Effector memory CD8-positive, alpha-beta T cell (primary cell): ENCODE measurements at places on chromosomes 5 and 9.

- DNase-seq, result no peak
These were observed 137.2 kb downstream of the ARRDC3 start for GRCh38 chr5:91245871-91246270.

- DNase-seq, result no peak
These were observed 381.0 kb downstream of the ENC1 start for GRCh38 chr5:74259572-74259971.

DNA sequence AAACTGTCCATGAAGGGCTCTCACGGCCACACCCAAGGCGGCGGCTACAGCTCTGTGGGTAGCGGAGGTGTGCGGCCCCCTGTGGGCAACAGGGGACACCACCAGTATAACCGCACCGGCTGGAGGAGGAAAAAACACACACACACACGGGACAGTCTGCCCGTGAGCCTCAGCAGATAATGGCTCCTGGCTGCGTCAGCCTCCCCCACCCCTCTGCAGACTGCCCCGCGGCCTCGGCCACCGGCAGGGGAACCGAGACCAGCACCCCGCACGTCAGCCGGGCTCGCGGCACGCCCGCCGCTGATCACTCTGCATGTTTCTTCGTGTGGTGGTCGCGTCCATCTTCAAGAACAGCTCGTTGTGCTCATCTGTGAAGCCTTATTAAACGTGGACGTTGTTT, 41.5 kb downstream of the TENT4A start:
- no peak for DNase-seq

DNA sequence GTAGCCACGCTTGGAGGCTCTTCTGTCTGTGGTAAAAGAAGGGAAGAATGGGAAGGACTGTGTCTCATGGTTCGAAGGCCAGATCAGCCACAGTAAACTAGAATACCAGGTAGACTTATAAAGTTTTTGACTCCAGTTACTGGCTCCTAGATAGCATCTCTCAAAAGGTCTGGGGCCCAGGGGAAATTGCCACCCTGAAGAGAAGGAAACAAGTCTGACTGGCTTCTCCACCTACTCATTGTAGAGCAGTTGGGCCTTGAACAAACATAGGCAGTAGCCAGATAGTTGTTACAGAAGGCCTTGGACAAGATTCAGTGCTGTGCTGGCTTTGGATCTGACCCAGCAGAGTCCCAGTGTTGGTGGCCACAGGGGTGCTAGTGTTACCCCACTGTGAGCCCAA, 890.4 kb downstream of the EFNA5 start:
- DNase-seq, result no peak

DNA sequence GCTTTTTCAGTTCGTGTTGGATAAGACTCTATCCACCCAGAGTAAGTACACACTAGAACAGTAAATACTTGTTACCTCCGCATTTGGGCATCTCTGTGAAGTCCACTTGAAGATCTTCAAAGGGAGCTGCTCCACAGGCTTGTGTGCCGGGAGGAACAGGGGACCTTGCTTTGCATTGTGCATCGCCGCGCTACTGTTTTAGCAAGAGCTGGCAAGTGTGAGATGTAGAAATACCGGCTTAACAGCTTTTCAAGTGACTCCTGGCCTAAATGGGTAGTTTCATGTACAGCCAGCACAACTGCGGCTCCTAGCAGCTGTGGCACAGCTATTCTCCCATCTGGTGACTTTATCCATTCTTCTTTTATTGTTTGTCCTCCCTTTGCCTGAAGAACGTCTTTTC, 8.4 kb upstream of the ZNF354C start:
- DNase-seq, result no peak

- no peak for DNase-seq
These were observed 78.1 kb upstream of the UNC5A start for GRCh38 chr5:176732306-176732705.

DNA sequence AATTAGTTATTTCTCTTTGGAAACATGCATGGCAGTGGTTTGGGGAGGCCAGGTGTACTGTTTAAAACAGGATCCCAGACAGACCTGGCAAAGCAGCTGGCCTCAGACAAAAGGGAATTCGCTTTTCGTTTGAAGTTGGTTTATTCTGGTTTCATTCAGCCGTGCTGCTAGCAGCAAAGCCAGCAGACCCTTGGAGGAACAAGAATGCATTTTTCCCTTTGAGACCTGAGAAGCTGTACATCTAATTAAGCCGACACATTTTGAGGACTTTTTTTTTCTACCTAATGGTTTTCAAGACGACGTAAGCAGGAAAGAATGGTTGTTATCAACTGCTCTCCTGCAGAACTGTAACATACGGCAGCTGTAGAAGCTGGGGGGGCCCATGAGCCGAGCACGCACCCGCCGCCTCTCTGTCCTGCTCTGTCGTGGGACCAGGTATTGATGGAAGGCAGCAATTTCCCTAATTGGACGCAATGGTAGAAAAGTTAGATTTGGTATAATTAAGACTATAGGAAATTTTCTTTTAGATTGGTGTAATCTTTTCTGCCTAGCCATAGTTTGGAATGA, 13.6 kb downstream of the PLEKHG4B start:
- DNase-seq, result no peak

GRCh38 chr5:149924486-149924885, 20.1 kb downstream of the PDE6A start:
- DNase-seq, result no peak

DNA sequence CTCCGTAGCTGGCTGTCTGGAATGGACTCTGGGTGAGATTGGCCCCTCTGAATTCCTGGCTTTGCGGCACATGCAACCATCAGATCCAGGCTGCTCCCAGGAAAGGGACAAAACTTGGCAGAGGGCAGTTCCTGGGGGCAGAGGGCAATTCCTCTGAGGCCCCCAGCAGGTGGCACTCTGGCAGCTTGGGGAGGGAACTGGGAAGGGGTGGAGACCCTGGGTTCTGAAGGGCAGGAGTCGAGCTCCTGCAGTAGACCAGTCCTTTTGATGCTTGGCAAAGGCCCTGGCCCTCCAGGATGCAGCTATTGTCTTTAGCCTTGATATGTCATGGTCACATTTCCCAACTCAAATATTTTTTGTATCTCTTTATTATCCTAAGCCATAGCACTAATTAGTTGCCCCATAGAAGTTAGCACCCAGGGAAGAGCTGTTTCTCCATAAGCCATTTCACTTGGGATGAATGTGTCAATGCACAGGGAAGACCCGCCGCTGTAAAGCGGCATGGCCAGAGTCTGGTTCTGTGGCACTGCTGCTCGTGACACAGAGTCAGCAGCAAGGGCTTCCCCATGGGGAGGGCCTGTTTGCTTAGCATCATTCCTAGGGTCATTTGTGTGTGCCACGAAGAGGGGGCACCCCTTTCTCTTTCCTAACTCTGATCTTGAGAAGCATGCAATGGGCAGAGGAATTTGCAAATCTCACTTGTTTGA, 51.2 kb upstream of the CDK20 start:
- no peak for DNase-seq

DNA sequence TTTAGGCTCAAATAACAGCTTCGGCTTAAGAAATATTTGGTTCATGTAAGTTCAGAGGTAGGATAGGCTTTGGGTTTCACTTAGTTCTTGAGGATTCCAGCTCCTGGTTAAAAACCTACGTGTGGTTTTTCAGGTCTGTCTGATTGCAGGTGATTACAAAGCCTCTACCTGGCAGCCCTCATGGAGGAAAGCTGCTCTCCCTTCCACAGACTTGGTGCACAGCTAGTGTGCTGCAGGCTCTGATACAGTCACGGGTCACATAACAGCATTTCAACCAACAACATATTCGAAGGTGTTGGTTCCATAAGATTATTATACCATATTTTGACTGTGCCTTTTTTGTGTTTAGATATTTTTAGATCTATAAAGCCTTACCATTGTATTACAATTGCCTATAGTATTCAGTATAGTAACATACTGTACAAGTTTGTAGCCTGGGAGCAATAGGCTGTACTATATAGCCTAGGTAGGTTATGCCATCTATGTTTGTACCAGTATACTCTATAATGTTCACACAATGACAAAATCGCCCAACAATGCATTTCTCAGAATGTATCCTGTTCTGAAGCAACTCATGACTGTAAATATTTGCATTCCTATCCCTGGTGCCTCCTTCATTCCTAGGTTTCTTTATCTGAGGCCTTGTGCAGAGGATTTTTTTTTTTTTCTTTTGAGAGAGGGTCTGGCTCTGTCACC, 8.0 kb upstream of the DCP2 start:
- no peak for DNase-seq

- DNase-seq, result peak; percentile 82
These were observed 31.2 kb upstream of the AFAP1L1 start for GRCh38 chr5:149240354-149240998.

- DNase-seq, result no peak
These were observed 16.6 kb upstream of the TGFBI start for GRCh38 chr5:136012041-136012804.

DNA sequence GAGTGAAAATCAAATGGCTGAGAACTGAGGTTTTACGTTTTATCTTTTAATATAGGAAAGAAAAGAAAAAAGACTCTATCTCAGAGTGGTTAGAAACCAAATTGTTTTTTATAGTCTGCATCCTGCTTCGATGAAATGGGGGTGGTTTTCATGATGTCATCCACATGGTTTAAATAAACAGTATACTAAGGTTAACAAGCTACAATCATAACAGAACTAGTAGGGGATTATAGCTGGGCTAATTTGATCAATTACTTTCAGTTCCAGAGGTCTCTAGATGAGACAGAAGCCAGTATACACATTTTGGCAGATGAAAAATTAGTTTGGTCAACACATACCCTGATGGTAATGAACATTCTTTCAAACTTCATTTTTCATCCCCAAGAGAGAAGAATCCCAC, 106.3 kb upstream of the SNX2 start:
- DNase-seq, result no peak

- DNase-seq, result no peak
These were observed 1.7 kb downstream of the RRAGA start for GRCh38 chr9:19050637-19051591.

GRCh38 chr5:91417219-91417618, 34.1 kb upstream of the ARRDC3 start:
- DNase-seq, result no peak

DNA sequence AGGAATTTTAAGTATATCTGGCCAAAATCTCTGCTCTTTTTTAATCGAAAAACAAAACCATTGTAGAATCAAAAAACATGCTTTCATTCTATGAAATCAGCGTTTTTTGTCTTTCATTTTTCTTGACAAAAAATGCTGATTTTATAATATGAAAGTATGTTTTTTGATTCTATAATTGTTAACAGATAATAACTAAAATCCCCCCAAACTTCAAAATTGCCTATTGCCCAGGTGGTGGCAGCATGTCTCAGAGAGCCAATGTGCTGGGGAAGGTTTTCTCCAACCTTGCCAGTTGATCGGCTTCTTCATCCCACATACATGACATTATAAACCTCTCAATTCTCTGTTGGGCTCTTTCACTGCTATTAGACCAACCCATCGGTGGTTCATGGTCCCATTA, 5.1 kb upstream of the SMIM15 start:
- DNase-seq, result no peak

DNA sequence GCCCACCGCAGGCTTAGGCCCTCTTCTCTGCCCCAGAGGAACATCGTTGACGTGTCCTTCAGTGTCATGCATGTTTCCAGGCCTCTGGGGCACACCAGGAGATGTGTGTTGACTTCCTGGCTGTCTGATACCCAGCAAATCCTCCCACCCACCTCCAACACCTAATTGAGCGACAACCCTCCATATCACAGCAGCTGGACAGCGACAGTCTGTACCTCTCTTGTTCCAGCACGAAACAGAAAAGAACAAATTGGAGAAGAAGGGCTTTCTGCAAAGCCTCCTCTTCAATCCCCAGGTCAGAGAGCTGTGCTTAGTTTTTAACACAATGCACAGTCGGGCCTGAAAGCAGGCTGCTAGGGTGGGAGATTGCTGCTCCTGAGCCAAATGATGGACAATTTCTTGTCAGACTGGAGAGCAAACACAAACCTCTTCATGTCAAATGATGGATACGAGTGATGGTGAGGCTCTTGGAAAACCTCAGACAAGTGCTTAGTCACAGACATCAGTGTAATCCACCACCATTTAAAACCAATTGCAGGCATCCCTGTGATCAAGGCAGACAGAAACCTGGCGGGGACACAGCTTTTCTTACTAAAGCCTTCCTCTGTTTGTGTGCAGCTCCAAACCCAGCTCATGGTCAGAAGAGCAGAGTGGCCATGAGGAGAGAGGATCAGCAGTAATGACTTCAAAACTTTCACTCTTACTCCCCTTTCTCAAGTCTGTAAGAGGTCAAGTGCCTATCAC, 110.6 kb downstream of the EBF1 start:
- DNase-seq, result no peak

GRCh38 chr5:76125888-76126287, 42.7 kb downstream of the SV2C start:
- DNase-seq, result no peak

DNA sequence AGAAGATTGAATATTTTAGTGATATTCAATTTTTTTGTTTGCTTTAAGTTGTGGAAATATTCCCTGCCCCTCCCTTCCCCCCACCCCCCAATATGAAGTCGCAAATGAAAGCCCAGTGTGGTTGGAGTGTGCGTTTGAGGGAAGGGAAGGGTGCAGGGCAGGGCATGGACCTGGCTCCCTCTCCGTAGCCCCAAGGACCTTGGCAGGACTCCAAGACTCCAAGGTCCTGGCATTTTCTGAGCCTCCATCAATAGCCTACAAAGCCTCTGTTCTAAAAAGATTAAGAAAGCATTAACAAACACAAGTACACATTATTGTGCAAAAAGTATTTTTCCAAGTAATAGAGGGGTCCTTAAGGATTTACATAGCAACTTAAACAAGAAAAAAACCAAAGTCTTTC, 38.8 kb upstream of the PTPN3 start:
- DNase-seq, result no peak

- DNase-seq, result no peak
These were observed 168.5 kb downstream of the EPB41L4A start for GRCh38 chr5:112250551-112250950.

DNA sequence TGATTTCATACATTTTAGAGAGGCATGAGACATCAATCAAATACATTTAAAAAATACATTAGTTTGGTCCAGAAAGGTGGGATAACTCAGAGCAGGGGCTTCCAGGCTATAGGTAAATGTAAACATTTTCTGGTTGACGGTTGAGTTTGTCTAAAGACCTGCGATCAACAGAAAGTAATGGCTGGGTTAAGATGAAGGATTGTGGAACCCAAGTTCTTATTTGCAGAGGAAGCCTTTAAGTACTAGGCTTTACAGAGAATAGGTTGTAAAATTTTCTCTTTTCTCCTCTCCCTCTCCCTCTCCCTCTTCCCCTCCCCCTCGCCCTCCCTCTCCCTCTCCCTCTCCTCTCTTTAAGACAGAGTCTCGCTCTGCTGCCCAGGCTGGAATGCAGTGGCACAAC, 50.8 kb downstream of the PTTG1 start:
- DNase-seq, result no peak

DNA sequence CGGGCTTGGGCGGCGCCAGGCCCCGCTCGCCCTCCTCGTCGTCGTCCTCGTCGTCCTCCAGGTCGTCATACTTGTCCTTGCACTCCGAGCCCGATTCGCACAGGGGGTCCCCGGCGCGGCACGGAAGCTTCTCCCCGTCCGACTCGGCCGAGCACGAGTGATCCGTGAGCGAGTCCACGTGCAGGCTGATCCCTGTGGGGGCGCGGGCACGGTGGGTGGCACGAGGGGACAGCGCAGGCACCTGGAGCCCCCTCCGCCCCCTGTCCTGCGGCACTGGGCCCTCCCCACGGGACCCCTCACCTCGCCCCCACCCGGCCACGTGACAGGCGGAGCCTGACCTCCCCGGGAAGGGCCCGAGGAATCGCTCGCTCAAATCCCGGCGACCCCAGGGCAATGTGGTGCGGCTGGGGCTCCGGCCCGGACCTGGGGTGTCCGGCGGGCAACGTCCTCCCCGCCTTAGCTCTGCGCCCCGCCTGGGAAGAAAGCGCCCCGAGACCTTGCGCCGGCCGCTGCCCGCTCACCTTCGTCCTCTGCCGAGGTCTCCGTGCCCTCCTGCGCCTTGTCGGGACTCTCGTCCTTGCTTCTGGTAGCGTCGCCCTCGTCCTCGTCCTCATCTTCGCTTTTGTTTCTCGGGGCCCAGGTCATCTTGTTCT, 2.5 kb downstream of the IRX2 start:
- DNase-seq, result no peak
